ENCODE measurements at places on chromosomes 4 and X. TPM values are rescaled to one million over a fixed set of nuclear protein-coding genes. Genes with fewer than 3 reads are reported as not detected.
A peak's percentile ranks its signal among the peaks of the same experiment; 100 is the strongest.

The TLR8 gene
- not detected for total RNA-seq

- peak; percentile 52 for DNase-seq
These were observed 34.5 kb upstream of the RAB33B start for GRCh38 chr4:139419388-139419914.

DNA sequence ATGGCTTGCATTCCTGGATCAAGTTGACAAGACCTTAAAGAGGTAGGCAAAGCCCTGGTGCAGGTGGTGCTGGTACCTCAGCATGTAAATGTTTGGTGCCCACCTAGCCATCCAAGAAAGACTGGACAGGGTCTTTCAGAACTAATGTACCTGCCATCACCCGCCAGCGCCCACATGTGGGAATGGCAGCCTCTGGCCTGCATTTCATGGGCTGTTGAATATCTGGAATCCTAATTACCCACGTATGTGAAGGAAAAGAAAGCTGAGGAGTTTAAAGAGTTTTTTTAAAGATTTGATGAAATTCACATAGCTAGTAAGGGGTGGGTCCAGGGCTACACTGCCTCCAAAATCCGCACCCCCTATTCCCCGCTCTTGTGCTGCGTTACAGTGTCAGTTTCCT, 8.6 kb upstream of the CCDC149 start:
- DNase-seq, result no peak

GRCh38 chrX:147646949-147647723, 264.6 kb upstream of the FMR1 start:
- DNase-seq, result no peak

- DNase-seq, result no peak
These were observed 318.1 kb upstream of the CASK start for GRCh38 chrX:42241421-42241820.

- DNase-seq, result no peak
These were observed 10.2 kb downstream of the EDNRA start for GRCh38 chr4:147491086-147491485.

GRCh38 chr4:2753436-2753835, 2.7 kb downstream of the TNIP2 start:
- no peak for DNase-seq

DNA sequence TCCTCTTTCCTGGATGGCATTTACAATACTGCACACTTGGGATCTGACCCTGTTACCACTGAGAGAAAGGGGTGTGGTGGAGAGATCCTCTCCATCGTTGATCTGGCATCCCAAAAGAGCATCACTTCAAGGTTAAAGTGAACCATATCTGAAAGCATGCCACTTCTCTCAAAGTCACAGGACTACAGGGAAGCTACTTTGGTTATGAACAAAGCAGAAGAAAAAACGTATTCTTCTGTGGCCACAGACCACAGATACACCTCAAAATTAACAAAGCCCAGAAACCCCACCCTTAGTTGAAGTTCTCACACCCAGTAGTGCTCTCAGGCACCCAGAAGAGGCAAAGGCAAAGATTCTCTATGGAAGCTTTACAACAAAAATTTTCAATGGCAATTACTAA, 108.3 kb downstream of the JADE1 start:
- DNase-seq, result no peak

GRCh38 chr4:14196131-14196530, 568.6 kb upstream of the BOD1L1 start:
- DNase-seq, result peak; percentile 63

The RPL34 gene
- 700 TPM for total RNA-seq

DNA sequence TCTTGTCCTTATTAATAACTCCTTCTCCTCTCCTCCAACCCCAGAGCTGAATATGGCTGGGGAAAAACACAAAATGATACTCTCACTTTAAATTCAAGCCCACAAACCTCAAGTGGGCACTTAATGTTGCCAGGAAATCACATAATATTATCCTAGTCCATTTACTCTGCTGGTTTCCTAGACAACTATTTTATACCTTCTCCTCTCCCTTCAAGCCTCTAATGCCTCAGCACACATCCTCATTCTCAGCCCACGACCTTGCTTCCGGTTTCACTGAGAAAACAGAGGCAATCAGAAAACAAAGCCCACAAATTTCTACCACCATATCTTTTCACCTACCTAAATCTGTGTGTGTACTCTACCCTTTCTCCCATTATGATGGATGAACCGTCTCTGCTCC, 12.1 kb upstream of the CLCN5 start:
- DNase-seq, result no peak

- peak; percentile 97 for DNase-seq
These were observed 19.7 kb downstream of the MAEA start for GRCh38 chr4:1309261-1310010.

The TRPC5OS gene
- total RNA-seq, result 0.21 TPM

The LDB2 gene
- 49.2 TPM for total RNA-seq

GRCh38 chr4:111991163-111991562, 154.1 kb upstream of the FAM241A start:
- DNase-seq, result no peak

The ETDA gene
- not detected for total RNA-seq

DNA sequence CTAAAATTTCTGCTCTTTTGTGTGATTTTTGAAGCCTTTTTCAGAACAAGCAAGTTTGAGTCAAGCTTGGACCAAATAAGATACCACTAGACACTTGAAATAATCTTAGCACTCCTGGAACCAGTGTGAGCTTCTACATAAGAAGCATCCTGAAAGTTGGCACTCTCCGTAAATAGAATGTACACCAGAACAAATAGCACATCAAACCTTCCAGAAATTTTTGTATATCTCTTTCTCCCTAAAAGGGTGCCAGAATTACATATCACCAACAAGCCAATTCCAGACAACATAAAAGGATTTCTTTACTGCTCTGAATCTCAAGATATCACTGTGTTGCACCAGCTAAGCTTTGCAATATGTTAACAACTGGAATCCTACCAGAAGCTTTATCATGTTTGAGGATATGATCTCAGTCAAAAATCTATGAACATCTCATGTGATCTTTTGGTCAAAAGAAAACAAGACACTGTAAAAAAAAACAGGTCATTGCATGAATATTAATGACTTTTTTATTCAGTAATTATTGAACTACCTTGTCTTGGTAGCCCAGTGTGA, 117.2 kb downstream of the PRSS12 start:
- no peak for DNase-seq

GRCh38 chr4:11495818-11496217, 67.1 kb upstream of the HS3ST1 start:
- no peak for DNase-seq

DNA sequence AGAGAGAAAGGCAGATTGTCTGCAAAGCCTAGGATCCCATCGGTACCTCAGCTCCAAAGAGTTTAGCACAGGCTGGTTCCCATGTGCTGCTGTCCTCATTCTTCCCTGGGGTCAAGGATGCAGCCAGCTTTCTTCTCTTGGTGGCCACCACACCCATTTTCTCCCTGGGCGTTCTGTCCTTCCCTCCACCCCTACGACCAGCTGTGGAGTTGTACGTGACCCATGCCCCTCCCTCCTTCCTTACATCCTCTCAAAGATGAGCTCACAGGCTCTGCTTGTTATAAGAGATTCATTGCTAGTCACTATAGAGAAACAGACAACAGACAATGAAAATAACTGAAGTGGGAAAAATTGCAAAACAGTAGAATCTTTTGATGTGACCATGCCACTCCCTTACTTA, 74.0 kb upstream of the KLF3 start:
- peak; percentile 61 for DNase-seq
